ENCODE measurements at places on chromosomes 3 and 15. TPM values are rescaled to one million over a fixed set of nuclear protein-coding genes. Genes with fewer than 3 reads are reported as not detected.

The HPS3 gene
- 30.1 TPM for total RNA-seq

The MCTP2 gene
- not detected for total RNA-seq

The OSBPL10 gene
- 15.5 TPM for total RNA-seq

The BNC1 gene
- 0.48 TPM for total RNA-seq

The SERPINI2 gene
- total RNA-seq = not detected

The PBRM1 gene
- total RNA-seq = 10.7 TPM

Data from A549 treated with ZK216348 at 1 μM for 4 hours (cell line).